ENCODE measurements at places on chromosomes 16 and 17. TPM values are rescaled to one million over a fixed set of nuclear protein-coding genes. Genes with fewer than 3 reads are reported as not detected.
A peak's percentile ranks its signal among the peaks of the same experiment; 100 is the strongest.

DNA sequence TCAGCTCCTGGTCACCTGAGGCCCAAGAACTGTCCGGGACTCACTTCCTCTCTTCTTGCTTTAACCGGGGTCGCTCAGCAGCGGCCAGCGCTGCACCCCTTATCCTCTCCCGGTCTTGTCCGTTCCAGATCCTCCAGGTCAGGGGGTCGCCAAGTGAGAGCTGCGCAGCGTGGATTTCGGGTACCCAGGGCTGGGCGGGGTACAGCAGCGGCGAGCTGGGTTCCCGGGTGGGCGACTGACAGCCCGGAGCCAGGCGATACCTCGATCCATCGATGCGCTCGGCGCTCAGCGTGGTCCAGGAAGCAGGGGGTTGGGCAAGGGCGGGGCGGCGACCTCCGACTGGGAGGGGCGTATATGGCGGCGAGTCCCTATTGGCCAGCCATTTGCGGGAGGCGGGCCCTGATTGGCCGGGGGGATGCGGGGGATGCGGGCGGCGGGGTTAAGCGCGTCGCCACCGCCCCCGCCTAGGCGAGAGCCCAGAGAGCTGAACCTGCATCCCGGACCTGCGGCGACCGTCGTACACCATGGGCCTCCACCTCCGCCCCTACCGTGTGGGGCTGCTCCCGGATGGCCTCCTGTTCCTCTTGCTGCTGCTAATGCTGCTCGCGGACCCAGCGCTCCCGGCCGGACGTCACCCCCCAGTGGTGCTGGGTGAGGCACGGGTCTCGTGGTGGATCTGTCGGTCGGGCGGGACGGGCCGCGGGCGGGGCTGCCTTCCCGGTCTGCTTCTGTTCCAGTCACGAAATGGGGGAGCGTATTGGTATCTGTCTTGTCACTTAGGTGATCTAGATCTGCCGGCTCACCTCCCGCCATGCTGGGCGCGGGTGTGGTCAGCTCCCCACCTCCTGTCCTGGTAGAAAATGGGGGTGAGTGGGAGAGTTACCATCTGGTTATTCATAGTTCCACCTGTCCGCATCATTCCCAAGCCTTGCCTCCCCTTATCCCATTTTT lies at the start of gene PLA2G15:
TSS of gene PLA2G15 (plus strand) at position 471 of the 951 bp plus-strand sequence. CDS start at position 525, 54 bp downstream.
- DNase-seq: peak; percentile 97
- H3K27me3 ChIP-seq: no peaks in the 10 kb centered on the region
- peak within 1 kb of the TSS; percentile 99 for H3K27ac ChIP-seq
- peaks cover 11% of the 10 kb centered on the region for H3K36me3 ChIP-seq

DNA sequence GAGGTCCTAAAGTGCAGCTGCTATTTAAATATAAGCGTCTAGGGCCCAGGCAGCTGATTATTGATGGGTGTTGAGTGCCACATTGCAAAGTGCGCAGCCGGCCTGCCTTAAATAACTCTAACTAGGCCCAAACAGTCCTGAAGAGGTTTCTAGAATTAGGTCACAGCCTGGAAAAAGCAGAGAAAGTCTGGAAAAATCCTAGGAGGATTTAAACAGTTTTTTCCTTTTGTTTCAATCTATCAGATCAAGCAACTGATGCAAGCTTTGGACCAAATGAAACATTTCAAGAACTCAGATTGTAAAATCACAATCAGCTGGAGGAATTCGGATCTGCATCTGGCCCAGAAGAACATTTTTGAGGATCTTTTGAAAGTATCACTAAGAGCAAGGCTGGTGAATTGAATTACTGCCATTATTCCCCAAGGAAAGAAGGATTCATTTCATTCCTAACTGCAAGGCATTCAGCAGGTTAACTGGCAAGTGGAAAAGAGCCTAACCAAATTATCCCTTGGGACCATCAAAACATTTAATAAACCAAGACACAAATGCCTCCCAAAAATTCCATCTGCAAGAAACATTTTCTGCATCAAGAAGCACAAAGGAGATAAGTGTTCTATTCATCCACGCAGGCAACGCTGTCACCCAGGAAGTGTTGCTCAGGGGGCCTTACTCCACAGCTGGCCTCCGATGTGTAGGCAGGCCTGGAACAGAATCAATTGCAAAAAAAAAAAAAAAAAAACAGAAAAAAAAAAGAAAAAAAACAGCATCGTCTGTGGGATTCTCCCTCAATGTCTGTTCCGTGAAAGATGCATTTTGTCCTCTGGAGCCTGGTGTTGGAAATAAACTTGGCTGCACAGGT lies 46.1 kb downstream of the IRX3 start:
- DNase-seq: no peak
- H3K36me3 ChIP-seq: no peaks in the 10 kb centered on the region
- no peaks in the 10 kb centered on the region for H3K27me3 ChIP-seq
- H3K4me3 ChIP-seq: no peak overlapping the region
- H3K27ac ChIP-seq: peak overlapping the region; percentile 30

- peaks cover 4% of the 10 kb centered on the region for H3K4me1 ChIP-seq
- H3K27me3 ChIP-seq: no peaks in the 10 kb centered on the region
- H3K27ac ChIP-seq: no peak overlapping the region
- H3K36me3 ChIP-seq: no peaks in the 10 kb centered on the region
Observed at GRCh38 chr16:68519225-68519745, 19.8 kb upstream of the ZFP90 start.

GRCh38 chr17:79625706-79626105 lies 14.9 kb upstream of the RBFOX3 start:
- H3K27ac ChIP-seq: no peak overlapping the region
- no peak overlapping the region for H3K4me3 ChIP-seq
- H3K4me1 ChIP-seq: no peaks in the 10 kb centered on the region
- no peaks in the 10 kb centered on the region for H3K36me3 ChIP-seq
- DNase-seq: no peak

DNA sequence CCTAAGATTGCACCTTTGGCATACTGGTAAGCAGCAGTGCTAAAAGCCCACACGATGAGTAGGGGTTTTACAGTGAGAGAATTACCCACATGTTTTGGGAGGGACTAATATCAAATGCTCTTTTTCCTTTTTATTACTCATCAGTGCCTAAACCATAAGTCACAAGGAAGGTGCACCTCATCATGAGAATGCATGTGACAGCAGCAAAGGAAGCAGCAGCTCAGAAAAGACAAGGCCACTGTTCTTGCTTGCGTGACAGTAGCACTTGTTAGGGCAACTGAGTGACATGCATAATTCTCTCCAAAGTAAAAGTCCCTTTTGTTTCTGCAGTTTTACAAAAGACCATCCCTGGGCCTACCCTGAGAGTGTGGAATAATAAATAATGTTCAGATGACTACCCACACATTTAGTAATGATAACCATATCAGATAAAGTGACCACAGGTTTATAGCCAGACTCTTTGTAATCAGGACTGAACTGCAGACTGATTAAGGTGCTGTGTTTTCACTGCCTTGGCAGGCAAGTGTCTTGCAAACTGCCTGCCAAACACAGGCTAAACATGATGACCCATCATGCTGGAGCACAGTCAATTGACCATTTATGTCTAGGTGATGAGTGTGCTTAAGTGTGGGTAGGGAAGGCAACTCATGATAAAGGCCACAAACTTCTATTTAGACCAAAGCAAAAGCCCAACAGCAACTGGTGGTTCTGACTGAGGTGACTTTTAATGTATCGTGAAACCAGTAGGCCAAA lies 1751.4 kb downstream of the TP53TG3F start:
- H3K4me1 ChIP-seq: no peaks in the 10 kb centered on the region
- no peaks in the 10 kb centered on the region for H3K27me3 ChIP-seq
- DNase-seq: no peak

- DNase-seq: no peak
- no peaks in the 10 kb centered on the region for H3K4me1 ChIP-seq
- H3K4me3 ChIP-seq: no peak overlapping the region
- H3K27me3 ChIP-seq: no peaks in the 10 kb centered on the region
Observed at GRCh38 chr17:40517981-40518380, 16.6 kb upstream of the TNS4 start.

DNA sequence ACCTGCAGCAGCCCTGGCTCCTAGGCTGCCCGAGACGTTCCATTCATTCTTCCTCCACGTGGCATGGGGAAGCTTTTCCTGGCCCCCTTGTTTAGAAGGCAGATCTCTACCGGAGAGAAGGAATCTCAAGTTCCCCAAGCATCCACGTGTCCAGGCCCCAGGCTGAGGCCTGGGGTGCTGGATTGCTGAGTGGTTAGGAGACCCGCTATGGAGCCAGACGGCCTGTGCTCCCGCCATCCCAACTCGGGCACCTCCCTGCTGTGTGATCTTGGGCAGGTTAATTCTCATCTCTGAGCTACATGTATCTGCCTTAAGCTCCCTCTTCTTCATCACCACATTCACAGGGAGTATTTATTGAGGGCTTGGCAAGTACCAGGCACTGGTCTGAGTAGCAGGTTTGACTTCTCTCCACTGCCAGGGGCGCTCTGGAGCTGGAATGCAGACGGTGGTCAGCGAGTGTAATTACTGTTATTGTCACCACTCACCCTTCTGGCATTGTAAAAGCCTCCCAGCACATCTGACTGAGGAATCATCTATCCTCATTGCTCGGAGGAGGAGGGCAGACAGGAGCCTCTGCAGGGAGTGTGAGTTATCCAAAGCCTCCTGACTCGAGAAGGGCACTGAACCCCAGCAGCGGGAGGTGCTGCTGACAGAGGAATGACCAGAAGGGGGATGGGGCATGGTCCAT lies 1.1 kb upstream of the ADGRG1 start:
- H3K4me1 ChIP-seq: peaks cover 3% of the 10 kb centered on the region
- peak overlapping the region; percentile 62 for H3K27ac ChIP-seq
- peaks cover 5% of the 10 kb centered on the region for H3K27me3 ChIP-seq
- DNase-seq: no peak

DNA sequence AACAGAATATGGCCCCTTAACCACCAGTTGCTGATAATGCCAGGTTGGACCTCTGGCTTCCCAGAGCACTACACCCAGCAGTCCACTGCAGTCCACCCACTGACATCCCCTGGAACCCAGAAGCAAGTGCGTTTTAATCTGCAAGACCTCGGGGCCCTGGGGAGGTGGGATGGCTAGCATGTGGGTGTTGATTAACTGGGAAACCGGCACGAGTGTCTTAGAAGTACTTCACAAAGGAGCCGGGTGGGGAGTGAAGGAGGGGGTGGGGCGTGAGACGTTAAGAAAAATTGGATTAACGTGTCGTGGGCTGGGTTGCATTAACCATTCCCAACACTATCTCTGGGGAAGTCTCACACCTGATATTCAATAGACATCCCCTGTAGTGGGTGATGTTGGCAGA lies 6.1 kb upstream of the HIC1 start:
- peaks cover 11% of the 10 kb centered on the region for H3K27me3 ChIP-seq
- H3K27ac ChIP-seq: no peak overlapping the region
- H3K4me3 ChIP-seq: no peak overlapping the region
- no peak for DNase-seq
- H3K36me3 ChIP-seq: no peaks in the 10 kb centered on the region

GRCh38 chr17:63950940-63951907 lies 19.1 kb upstream of the CD79B start:
- H3K4me3 ChIP-seq: no peak overlapping the region
- H3K27ac ChIP-seq: peak overlapping the region; percentile 99
- no peaks in the 10 kb centered on the region for H3K27me3 ChIP-seq
- no peaks in the 10 kb centered on the region for H3K36me3 ChIP-seq

GRCh38 chr17:58219789-58220183 lies 731 bp upstream of the MKS1 start:
- H3K27me3 ChIP-seq: no peaks in the 10 kb centered on the region
- DNase-seq: no peak
- peak overlapping the region; percentile 86 for H3K27ac ChIP-seq
- no peaks in the 10 kb centered on the region for H3K36me3 ChIP-seq

GRCh38 chr16:60655514-60656153 lies 1380.6 kb downstream of the CDH8 start:
- H3K4me3 ChIP-seq: no peak overlapping the region
- no peaks in the 10 kb centered on the region for H3K27me3 ChIP-seq
- no peak for DNase-seq
- H3K4me1 ChIP-seq: no peaks in the 10 kb centered on the region
- H3K36me3 ChIP-seq: no peaks in the 10 kb centered on the region
- no peak overlapping the region for H3K27ac ChIP-seq

DNA sequence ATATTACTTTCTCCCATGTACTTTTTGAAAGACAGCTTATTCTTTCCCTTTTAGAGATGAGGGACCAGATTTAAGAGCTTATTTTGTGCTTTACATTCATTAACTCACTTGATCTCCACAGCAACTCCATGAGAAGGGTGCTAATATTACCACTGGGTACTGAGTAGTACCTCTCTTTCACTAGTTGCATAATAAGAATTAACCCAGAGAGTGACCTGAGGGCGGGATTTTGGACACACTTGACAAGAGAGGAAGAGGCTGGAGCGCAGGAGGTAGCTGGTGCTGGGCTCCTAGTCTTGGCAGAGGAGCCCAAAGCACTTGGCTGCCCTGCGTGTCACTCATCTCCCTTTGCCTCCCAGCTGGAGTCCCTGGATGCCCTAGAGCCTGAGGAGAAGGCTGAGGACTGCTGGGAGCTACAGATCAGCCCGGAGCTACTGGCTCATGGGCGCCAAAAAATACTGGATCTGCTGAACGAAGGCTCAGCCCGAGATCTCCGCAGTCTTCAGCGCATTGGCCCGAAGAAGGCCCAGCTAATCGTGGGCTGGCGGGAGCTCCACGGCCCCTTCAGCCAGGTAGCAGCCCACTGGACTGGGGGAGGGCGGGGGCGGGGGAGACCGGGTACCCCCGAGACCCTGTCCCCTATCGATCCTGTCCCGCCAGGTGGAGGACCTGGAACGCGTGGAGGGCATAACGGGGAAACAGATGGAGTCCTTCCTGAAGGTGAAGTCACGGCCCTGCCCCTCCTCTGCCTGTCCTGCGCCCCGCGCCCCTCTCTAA lies 1.7 kb upstream of the MAZ start:
- H3K27me3 ChIP-seq: no peaks in the 10 kb centered on the region
- peak overlapping the region; percentile 61 for H3K4me3 ChIP-seq
- H3K36me3 ChIP-seq: peaks cover 11% of the 10 kb centered on the region

DNA sequence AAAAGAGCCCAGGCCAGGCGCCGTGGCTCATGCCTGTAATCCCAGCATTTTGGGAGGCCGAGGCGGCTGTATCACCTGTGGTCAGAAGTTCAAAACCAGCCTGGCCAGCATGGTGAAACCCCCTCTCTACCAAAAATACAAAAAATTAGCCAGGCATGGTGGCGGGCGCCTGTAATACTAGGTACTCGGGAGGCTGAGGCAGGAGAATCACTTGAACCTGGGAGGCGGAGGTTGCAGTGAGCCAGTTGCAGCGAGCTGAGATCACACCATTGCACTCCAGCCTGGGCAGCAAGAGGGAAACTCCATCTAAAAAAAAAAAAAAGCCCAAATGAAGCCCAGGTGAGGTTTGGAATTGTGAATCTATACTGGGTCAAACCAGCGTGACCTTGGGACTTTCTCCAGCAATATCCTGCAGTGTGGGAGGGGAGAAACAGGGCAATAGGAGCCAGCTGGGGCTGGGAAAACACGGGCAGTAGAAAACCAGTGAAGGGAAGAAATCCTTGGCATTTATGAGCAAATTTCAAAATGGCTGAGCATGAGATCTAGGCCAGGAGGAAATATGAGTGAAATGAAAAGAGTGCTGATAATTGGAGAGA lies 8.2 kb upstream of the DHX8 start:
- no peaks in the 10 kb centered on the region for H3K4me1 ChIP-seq
- no peak for DNase-seq
- no peaks in the 10 kb centered on the region for H3K36me3 ChIP-seq
- no peak overlapping the region for H3K4me3 ChIP-seq
- H3K27ac ChIP-seq: no peak overlapping the region

The SCPEP1 gene
- total RNA-seq: 44.7 TPM

The NPIPA5 gene
- 9.7 TPM for total RNA-seq

The HOXB9 gene
- total RNA-seq: not detected

The KRTAP4-11 gene
- total RNA-seq: not detected

The PIK3R6 gene
- total RNA-seq: not detected

The SOST gene
- total RNA-seq: not detected

Data from gastrocnemius medialis (tissue), 4 donors.